ENCODE measurements at places on chromosomes 11 and 22.

DNA sequence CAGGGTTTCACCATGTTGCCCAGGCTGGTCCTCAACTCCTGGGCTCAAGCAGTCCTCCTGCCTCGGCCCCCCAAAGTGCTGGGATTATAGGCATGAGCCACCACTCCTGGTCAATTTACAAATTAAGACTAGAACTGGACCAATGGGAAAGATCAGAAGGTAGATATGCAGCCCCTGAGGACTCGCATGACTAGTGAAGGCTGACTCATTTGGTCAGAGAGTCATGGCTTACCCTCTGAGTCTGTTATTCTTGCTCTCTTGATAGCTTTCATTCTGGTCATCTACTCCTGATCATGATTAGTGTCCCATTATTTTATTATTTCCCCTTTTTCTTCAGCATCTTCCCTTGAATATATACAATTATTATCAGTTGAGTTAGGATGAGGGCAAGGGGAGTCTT lies 2.7 kb upstream of the LDHAL6A start:
- no peak for DNase-seq

DNA sequence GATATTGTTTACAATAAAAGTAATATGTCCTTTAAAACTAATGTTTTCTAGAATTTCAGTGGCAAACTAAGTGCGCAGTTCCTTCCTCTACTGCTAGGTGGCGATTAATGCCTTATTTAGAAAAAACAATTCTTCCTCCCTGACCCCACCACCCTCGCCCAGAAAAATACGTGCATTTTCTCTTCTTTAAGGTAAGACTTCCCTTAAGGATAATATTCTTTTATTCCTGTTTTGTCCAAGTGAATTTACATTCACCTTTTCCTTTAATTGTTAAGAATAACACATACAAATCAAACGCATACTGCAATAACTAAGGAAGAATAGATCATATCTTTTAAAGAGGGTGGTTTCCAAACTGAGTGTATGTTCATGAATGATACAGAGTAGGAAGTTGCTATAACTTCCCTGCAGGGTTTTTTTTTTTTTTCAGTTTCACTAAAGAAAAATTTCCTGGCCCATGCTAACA lies 17.0 kb upstream of the PSMA1 start:
- DNase-seq, result no peak

- DNase-seq, result no peak
These were observed 288.3 kb downstream of the CADM1 start for GRCh38 chr11:115215694-115216617.

- no peak for DNase-seq
These were observed 337 bp downstream of the OR52B6 start for GRCh38 chr11:5581014-5581413.

DNA sequence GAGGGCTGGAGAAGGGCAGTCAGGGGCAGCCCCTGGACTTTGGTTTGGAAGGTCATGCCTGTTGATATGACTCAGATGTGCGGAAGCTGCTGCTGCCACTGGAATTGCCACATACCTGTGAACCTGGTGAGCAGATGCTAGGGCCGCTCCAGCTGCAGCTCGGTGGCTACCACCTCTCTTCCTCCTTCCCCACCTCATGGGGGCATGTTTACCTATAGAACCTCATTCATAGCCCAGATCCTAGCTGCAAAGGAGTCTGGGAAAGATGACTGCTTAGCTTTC lies 17.5 kb upstream of the TSPAN18 start:
- DNase-seq, result no peak

- DNase-seq, result no peak
These were observed 131.1 kb downstream of the LDLRAD3 start for GRCh38 chr11:36074941-36075431.

GRCh38 chr11:2904153-2905052 lies 18.8 kb upstream of the CDKN1C start:
- no peak for DNase-seq

- no peak for DNase-seq
These were observed 55.2 kb downstream of the PPFIBP2 start for GRCh38 chr11:7569044-7569443.

GRCh38 chr22:48177631-48178030 lies 1415.2 kb downstream of the TBC1D22A start:
- no peak for DNase-seq

GRCh38 chr11:3855808-3856491 lies 486 bp downstream of the STIM1 start:
- DNase-seq, result peak; percentile 71

- no peak for DNase-seq
These were observed 101.8 kb upstream of the CTSC start for GRCh38 chr11:88439356-88439755.

DNA sequence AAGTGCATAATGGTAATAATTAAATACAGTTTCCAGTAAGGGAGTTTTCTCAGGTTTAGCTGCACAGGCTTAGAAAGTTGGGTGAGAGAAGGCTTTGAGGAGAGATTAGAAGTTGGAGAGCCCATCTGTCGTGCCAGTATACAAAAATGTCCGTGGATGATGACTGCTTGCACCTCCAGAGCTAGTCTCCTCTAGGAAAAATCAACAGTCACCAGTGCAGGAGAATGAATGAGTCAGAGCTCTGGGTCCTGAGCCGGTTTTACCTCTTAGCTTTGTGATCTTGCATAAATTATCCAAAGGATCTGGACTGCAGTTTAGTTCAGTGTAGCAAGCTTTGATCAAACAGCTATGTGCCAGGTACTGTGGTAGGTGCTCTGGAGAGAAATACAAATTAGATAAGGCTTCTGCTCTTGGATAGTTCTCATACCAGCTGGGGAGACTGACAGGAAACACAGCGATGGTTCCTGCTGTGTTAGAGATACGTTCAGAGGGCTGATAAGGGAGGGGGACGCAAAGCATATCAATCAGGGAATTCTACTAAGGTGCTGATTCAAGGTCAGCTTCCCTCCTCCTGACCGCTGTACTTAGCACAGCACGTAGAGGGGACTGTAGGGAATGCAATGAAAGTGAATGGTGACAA lies 125.9 kb downstream of the TEAD1 start:
- DNase-seq, result no peak

DNA sequence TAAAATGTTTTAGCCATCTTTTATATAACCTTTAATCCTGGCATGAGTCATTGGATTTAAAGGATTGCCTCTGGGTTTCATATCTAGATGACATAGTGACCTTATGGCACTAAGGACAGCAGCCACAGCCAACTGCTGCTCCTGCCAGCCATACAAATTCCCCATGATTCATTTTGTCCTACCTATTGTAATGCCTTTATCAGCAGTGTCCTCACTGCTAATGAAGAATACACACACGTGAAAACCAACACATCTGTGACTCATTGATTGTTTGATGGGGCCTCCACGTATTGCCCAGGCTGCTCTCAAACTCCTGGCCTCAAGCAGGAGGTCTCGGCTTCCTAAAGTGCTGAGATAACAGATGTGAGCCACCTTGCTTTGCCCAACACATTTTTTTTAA lies 1.8 kb downstream of the LDHAL6A start:
- DNase-seq, result no peak

DNA sequence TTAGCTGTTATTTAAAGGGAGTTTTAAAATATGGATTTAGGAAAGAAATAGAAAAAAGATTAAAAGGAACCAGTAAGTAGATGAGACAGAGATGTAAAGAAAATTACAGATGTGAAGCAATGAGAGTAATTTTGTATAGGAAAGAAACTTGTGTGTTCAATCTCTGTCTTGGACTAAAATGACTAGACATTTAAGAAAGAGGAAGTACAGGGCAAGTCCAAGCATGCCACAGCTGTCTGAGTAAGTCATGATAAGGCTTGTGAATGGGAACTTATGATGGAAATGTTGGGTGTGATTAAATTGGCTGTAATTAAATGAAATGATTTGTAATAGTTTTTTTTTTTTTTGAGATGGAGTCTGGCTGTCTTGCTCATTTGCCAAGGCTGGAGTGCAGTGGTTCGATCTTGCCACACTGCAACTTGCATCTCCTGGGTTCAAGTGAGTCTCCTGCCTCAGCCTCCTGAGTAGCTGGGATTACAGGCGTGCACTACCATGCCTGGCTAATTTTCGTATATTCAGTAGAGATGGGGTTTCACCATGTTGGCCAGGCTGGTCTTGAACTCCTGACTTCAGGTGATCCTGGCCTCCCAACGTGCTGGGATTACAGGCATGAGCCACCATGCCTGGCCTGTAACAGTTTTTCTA lies 5.9 kb upstream of the ACY3 start:
- DNase-seq, result no peak

DNA sequence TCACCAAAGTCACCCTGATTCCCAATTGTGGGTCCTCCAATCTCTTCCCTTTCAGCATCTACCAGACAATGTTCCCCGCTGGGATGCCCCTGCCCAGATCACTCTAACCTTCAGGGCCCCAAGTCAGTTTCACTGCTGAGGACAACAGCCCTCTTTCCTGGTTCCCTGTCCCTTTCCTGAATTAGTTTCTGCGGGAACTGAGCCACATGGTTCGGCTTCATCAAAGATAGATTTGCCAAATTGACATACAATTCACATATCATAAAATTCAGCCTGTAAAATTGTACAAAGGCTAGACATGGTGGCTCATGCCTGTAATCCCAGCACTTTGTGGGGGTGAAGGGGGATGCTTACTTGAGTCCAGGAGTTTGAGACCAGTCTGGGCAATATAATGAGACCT lies 10.1 kb downstream of the PRDX5 start:
- DNase-seq, result no peak

- no peak for DNase-seq
These were observed 90.9 kb downstream of the LDLRAD3 start for GRCh38 chr11:36034551-36035331.

- DNase-seq, result no peak
These were observed 886 bp downstream of the PITPNM1 start for GRCh38 chr11:67504005-67504949.

GRCh38 chr11:91163619-91164451 lies 941.0 kb upstream of the CHORDC1 start:
- no peak for DNase-seq

DNA sequence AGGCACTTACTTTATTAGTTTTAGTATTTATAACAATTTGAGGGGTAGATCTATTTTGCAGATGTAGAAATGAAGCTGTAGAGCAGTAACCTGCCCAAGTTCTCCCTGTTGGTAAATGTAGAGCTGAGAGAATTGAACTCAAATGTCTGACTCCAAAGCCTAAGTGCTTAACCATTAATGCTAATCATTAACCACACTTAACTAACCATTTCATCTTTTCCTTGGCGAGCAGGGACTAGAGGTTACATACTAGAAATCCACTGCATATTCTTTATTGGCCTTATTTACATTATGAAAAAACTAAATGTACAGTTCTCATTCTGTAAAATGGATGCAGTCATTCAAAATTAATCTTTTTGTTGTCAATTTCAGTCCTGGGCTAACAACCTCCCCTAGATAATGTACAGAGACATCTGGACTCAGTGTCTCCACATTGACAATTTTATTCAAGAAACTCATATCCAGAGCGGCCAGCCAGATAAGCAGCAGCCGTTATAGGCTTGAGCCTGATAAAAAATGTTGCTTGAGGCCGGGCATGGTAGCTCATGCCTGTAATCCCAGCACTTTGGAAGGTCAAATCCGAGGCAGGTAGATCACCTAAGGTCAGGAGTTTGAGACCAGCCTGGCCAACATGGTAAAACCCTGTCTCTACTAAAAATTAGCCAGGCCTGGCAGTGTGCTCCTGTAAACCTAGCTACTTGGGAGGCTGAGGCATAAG lies 76.7 kb upstream of the PICALM start:
- DNase-seq, result no peak
